Right lobe of liver (tissue), 6 donors: ENCODE measurements at places on chromosomes 2 and 18. TPM values are rescaled to one million over a fixed set of nuclear protein-coding genes. Genes with fewer than 3 reads are reported as not detected.

The GRP gene
- total RNA-seq = not detected

The ALLC gene
- total RNA-seq = 0.31 TPM

The TXNDC2 gene
- total RNA-seq = not detected

The ASB18 gene
- total RNA-seq = not detected

The ITPRIPL1 gene
- total RNA-seq = 1.2 TPM

The FEV gene
- total RNA-seq = not detected

The HOXD3 gene
- not detected for total RNA-seq

The SNORC gene
- total RNA-seq = 4.7 TPM

- H3K4me1 ChIP-seq = no peaks in the 10 kb centered on the region
- DNase-seq = no peak
- H3K27me3 ChIP-seq = no peaks in the 10 kb centered on the region
- H3K36me3 ChIP-seq = no peaks in the 10 kb centered on the region
- H3K27ac ChIP-seq = no peak overlapping the region
Measured at GRCh38 chr18:11521853-11522252, 87.5 kb upstream of the SLC35G4 start.

DNA sequence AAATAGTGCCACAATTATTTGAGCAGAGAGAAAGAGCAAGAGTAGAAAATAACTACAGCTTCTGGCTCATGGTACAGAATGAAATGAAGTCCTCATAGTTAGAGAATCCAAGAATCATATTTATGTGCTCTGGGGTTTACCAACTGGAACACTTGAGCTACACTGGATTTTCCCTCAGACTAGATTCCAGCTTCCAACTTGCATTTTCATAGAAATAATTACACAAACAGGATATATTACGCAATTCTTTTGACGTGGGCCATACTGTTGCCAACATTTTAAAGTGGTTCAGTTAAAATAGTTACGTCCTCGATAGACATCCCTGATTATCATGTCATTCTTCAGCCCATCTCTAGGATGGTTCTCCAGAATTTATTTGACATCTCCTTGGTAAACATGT is 129.2 kb downstream of the ETAA1 start:
- no peak overlapping the region for H3K27ac ChIP-seq
- H3K4me3 ChIP-seq = no peak overlapping the region
- no peak for DNase-seq
- no peaks in the 10 kb centered on the region for H3K36me3 ChIP-seq
- H3K27me3 ChIP-seq = no peaks in the 10 kb centered on the region
- H3K4me1 ChIP-seq = no peaks in the 10 kb centered on the region

DNA sequence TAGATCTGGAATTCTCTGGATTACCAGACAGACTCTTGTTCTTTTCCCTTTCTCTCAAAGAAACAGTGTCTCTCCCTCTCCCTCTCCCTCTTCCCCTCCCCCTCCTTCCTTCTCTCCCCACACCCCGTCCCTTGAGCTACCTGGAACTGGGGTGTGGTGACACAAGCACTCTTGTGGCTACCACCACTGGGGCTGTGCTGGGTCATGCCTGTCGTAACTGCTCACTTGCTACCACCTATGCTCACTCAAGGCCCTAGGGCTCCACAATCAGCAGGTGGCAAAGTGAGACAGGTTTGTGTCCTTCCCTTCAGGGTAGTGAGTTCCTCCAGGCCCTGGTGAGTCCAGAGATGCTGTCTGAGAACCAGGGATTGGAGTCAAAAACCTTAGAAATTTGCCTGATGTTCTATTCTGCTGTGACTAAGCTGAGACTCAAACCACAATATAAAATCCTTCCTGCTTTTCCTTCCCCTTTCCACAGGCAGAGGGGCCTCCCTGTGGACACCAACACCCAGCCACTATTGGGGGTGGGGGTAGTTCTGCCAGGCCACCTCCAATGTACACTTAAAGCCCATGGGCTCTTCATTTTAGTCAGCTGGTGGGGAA is 70.8 kb downstream of the OXER1 start:
- H3K36me3 ChIP-seq = no peaks in the 10 kb centered on the region
- no peaks in the 10 kb centered on the region for H3K4me1 ChIP-seq
- no peak overlapping the region for H3K27ac ChIP-seq
- H3K27me3 ChIP-seq = no peaks in the 10 kb centered on the region

DNA sequence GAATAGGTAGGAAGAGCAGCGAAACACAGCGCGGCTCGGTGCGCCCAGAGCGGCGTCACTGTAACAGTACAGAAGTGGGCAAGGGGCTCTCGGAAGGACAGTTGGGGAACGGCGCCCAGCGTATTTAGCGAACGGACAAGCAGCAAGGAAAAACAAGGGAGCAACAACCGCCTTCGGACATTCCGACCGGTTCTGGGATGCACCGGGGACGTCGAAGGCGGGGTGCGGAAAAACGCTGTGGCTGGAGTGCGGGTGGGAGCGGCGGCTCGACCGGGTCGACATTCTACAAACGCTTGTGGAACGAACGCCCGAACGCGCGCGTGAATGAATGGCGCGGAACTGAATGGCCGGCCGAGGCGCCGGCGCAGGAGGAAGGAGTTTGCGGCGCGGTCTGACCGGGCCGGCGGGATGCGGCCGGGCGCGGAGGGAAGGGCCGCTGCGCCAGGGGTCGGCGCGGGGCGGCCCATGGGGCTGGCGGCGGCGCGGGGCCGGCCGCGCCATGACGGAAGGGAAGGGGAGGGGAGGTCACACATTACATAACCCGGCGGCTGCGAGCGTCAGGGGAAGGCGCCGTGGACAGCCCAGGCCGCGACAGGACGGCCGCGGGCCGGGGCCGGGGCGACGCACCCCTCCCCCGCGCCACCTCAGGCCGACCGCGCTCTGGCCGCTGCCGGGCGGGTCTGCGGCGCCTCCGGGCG is 605 bp downstream of the REV1 start:
- no peaks in the 10 kb centered on the region for H3K27me3 ChIP-seq
- peak overlapping the region; percentile 77 for H3K4me3 ChIP-seq
- DNase-seq = peak; percentile 82

- H3K36me3 ChIP-seq = no peaks in the 10 kb centered on the region
- H3K27ac ChIP-seq = peak overlapping the region; percentile 57
- H3K27me3 ChIP-seq = no peaks in the 10 kb centered on the region
- DNase-seq = no peak
- no peaks in the 10 kb centered on the region for H3K4me1 ChIP-seq
- H3K4me3 ChIP-seq = no peak overlapping the region
Measured at GRCh38 chr2:20419007-20419576, 27.8 kb upstream of the RHOB start.

DNA sequence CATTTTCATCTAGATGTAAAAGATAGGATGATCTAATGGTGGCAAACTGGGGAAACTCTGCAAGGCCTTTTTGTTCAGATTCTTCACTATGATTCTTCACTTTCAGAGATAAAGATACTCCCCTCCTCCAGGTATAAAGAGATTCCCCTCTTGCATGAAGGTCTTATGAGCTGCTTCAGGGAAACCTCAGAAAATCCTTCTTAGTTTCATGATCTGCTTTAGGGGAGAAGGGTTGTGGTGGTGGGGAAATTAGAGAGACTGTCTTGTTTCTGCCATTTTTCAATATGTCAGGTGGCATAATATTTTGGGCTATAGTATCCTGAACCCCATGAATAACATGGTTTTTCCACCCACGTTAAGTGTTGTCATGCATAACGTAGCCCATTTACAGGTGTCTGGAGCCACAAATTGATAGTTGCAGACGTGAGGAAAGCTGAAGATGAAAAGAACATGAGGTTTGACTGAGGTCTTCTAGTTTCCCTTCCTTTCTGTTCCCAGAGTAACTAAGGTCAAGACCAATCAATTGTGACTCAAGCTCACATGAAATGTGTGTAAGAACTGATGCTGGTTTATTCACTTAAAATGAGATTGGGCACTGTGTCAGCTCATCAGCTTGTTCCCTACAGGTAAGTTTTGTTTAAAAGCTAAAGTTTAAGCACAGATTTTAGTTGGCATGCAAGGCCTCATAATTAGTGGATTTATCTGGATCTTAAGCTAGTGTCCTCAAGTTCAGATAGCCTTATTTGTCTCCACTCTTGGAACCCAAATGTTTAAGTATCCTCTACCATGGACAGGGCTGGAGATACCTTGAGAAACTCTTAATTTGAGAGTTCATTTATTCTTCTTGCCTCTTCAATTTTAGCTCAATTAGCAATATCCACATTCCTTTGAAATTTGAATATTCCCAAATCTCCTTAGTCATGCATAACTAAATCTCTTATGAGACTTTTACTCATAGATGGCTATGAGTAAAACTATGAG is 304.5 kb upstream of the FANCL start:
- no peaks in the 10 kb centered on the region for H3K36me3 ChIP-seq
- no peaks in the 10 kb centered on the region for H3K4me1 ChIP-seq
- no peak overlapping the region for H3K27ac ChIP-seq
- H3K27me3 ChIP-seq = no peaks in the 10 kb centered on the region

GRCh38 chr2:471560-471959 is 183.7 kb upstream of the ALKAL2 start:
- H3K4me1 ChIP-seq = no peaks in the 10 kb centered on the region
- H3K36me3 ChIP-seq = no peaks in the 10 kb centered on the region
- DNase-seq = no peak
- H3K27ac ChIP-seq = no peak overlapping the region
- no peak overlapping the region for H3K4me3 ChIP-seq

DNA sequence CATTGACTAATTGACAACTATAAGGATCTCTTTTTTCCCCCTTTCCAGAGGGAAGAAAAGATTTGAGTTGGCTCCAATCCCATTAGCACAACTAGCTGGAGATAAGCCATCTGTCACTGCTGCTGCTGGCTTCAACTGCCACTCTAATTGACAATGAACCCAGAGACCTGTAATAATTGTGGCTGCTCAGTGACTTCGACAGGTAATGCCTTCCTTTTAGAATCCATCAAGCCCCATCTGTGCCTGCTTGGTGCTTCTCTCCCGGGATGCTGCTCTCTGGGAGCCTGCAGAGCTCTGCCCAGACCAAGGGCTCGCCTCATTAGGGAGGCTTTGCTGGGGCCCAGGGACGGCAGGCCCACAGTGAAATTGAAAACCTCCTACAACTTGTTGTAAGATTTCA is 376.7 kb upstream of the SOX11 start:
- no peak overlapping the region for H3K27ac ChIP-seq
- H3K27me3 ChIP-seq = no peaks in the 10 kb centered on the region
- no peak for DNase-seq
- no peaks in the 10 kb centered on the region for H3K4me1 ChIP-seq
- H3K4me3 ChIP-seq = no peak overlapping the region

DNA sequence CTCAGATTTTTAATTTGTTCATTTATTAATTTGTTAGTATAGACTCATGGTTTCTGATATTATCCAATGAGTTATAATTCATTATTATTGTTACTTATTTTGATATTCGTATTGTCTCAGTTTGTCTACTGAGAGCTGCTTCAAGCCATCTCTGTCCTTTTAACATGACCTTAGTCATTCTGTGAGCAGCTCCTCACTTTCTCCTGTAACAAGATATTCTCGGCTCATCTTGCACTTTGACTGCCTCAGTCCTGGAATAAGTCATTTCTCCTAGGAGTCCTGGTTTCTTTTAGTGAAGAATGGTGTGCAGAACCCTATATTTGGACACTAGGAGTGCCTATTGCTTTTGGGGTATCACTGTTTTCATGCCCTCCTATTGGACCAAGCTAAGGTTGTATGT is 13.2 kb downstream of the ASB1 start:
- DNase-seq = no peak
- no peaks in the 10 kb centered on the region for H3K36me3 ChIP-seq
- peaks cover 44% of the 10 kb centered on the region for H3K4me1 ChIP-seq
- H3K27ac ChIP-seq = peak overlapping the region; percentile 64

- H3K4me3 ChIP-seq = peak overlapping the region; percentile 75
- peak overlapping the region; percentile 82 for H3K27ac ChIP-seq
- H3K27me3 ChIP-seq = no peaks in the 10 kb centered on the region
- no peaks in the 10 kb centered on the region for H3K36me3 ChIP-seq
- H3K4me1 ChIP-seq = no peaks in the 10 kb centered on the region
Measured at GRCh38 chr2:144331674-144332355, 188.1 kb downstream of the ZEB2 start.

DNA sequence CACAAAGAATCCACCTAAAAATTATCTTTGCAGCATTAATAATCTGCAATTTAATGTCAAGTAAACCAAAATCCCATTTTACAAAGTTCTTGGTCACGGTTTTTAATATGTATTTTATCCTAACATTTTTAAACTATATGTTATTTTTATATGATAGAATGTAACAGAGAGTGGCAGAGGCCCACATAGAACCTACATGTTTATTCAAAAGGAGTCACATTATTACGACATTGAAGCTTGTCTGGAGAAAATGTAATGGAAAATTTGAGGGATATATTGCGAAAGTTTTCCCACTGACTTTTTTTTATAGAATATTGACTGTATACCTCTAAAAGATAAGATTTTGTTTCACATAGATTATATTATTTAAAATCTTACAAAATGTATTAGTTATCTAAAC is 89.7 kb upstream of the COL3A1 start:
- DNase-seq = no peak
- no peaks in the 10 kb centered on the region for H3K27me3 ChIP-seq
- H3K4me1 ChIP-seq = no peaks in the 10 kb centered on the region
- H3K27ac ChIP-seq = no peak overlapping the region
- H3K36me3 ChIP-seq = no peaks in the 10 kb centered on the region
- H3K4me3 ChIP-seq = no peak overlapping the region

DNA sequence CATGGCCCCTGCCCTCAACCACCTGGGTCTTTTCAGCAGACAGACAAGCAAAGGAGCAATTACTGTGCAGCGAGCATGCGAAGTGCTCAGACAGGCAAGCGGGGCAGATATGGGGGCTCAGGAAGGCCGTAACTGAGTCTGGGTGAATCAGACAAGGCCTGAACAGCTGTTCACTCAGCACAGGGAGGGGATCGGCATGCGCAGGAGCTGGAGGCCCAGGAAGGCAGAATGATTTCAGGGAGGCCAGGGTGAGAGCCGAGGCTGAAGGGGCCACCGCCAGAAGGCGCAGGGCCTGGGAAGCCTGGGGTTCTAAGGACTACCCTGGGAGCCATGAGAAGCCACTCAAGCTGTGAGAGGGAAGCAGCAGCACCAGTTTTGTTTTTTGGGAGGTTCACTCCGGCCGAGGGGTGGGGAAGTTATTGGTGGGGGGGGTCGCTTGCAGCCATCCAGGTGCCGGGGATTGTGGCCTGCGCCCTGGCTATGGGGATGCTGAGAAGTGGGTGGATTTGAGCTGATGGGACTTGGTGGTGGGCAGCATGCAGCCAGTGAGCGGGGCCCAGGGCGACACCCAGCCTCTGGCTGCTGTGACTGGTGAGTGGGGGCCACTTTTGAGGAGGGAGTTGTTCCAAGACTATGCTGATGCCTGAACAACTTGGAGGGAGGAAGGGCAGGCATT is 132.2 kb downstream of the TSN start:
- no peaks in the 10 kb centered on the region for H3K27me3 ChIP-seq
- DNase-seq = no peak
- H3K27ac ChIP-seq = no peak overlapping the region
- H3K4me3 ChIP-seq = no peak overlapping the region
- no peaks in the 10 kb centered on the region for H3K36me3 ChIP-seq

GRCh38 chr2:240259201-240259923 is 118.9 kb upstream of the OTOS start:
- H3K27ac ChIP-seq = peak overlapping the region; percentile 43
- no peaks in the 10 kb centered on the region for H3K27me3 ChIP-seq
- DNase-seq = no peak
- no peak overlapping the region for H3K4me3 ChIP-seq
- H3K4me1 ChIP-seq = no peaks in the 10 kb centered on the region
